GM20000 (cell line): ENCODE measurements at places on chromosomes 5 and 9.
A peak's percentile ranks its signal among the peaks of the same experiment; 100 is the strongest.

- DNase-seq, result no peak
Measured at GRCh38 chr9:127973169-127974000, 7.4 kb downstream of the EEIG1 start.

DNA sequence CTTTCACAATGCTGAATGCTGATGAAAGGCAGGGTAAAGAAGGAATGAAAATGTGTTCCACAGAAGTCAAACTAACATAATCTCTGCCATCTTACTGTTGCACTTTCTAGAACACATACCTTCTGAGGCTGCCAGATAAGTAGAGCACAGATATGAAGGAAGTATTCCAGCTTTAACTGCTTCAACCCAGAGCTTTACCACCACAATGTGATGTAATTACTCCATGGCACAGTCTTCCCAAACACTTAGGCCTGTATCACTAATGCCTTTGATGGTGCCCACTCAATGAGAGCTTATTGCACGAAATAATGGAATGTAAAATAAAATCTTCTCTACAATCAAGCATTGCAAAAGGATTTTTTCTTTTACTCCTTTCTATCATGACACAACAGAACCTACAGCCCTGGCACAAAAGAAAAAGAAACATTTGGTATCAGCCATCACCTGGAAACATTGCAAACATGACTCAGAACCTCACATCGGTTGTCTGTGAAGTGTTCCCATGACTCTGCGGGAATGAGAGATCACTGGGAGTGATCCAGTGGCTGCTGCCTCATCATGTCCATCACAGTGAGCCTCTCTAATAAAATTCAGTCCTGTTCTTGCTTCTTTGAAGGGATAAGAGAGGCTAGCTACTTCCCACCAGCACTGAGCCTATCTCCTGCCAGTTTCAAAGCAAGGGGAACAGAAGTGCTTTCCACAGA is 385.8 kb downstream of the EFNA5 start:
- no peak for DNase-seq

DNA sequence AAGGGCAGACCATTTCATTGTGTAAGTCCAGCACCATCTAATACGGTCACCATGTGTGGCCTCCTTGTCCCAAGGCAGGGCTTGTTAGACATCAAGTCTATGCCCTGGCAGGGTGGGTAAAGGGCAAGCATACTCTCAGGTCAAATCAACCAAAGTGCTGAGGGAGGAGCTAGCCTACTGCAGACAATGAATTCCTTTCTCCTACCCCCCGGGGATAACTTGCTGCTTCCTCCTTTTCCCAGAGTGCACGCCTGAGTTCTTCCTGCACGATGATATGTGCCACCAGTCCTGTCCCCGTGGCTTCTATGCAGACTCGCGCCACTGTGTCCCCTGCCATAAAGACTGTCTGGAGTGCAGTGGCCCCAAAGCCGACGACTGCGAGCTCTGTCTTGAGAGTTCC is 71.4 kb downstream of the RFK start:
- DNase-seq, result no peak

- DNase-seq, result peak; percentile 17
Measured at GRCh38 chr5:76638479-76638878, 15.3 kb upstream of the F2RL2 start.

DNA sequence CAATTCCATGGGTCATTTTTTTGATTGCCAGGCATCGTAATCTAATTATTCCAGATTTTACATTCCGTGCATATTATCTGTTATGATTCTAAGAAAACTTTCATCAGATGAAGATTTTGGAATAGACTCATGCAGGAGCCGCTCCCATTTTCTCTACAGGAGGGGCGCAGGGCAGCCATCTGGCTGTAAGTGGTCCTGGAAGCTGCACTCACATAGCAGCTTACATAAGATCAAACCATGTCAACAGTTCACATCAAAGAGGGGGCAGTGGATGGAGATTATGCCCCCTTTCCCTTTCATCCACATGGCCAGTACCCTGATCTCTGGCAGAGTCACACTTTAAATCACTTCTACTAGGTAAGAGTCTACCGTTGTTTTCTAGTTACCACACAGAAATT is 73.3 kb upstream of the PCA3 start:
- DNase-seq, result no peak

GRCh38 chr9:34370970-34371880 is 5.5 kb downstream of the MYORG start:
- DNase-seq, result no peak

- DNase-seq, result no peak
Measured at GRCh38 chr5:98321361-98321760, 452.1 kb upstream of the RGMB start.

GRCh38 chr5:178859625-178860521 is at the start of gene ZNF354B:
Gene ZNF354B (plus strand): TSS chr5:178859953. CDS start chr5:178861048, 1,095 bp downstream.
- peak; percentile 93 for DNase-seq

DNA sequence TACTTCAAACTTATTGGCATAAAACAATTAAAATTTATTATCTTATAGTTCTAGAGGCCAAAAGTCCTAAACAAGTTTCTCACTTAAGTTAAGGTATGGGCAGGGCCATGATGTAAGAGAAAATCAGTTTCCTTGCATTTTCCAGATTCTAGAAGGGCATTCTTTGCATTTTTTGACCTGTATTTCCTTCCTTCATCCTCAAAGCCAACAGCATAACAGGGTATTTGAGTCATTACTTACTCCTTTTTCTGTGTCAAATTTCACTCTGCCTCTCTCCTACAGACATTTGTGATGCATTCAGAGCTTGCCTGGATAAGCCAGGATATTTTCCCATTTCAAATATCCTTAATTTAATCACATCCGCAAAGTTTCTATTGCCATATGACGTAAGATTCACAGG is 1499.0 kb downstream of the EFNA5 start:
- DNase-seq, result no peak

DNA sequence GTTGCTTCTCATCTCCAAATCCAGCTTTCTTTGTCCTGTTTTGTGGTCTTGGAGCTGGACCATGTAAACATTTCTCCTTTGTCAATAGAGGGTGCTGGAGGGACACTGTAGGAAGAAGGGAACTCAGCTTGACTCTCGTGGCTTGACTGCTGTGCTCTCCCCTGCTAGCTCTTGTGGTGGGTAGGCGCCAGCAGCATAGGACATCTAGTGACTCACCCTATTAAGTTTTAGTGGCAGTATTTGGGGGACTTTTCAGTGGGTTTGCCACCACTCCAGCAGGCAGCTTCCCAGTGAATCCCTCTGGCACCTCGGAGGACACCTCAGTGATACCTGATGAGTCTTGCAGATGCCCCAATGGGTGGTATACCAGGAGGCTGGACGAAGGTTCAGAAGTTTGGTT is 97.8 kb downstream of the TSSK1B start:
- peak; percentile 6 for DNase-seq

GRCh38 chr5:151406322-151406947 is 41.0 kb upstream of the SLC36A1 start:
- no peak for DNase-seq

- DNase-seq, result no peak
Measured at GRCh38 chr5:103582364-103582763, 19.8 kb upstream of the NUDT12 start.

DNA sequence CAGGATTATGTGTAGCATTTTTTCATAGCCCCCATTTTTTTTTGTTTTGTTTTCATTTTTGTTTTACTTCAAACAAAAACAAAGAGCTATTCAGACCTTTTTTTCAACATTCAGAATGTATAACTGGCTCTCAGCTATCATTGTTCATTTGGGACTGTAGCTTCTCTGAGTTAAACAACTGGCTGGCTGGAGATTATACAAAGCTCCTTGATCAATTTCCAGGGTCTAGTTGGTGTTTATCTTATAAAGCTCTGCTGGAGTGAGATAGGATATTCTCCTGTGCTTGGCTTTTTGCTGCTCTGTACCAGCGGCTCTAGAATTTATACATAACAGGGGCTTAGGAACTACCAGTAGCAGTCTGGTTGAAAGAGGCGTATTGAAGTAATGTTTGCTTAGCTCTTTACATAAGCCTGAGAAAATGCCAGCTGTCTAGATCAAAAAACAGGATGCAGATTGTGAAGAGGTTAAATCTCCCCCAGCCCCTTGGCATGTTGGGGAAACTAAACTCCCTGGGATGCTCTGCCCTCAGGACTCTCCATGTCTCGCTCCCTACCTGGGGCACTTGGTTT is 15.2 kb downstream of the GARNL3 start:
- DNase-seq, result no peak

GRCh38 chr5:180169248-180170105 is 39.5 kb downstream of the RASGEF1C start:
- no peak for DNase-seq

DNA sequence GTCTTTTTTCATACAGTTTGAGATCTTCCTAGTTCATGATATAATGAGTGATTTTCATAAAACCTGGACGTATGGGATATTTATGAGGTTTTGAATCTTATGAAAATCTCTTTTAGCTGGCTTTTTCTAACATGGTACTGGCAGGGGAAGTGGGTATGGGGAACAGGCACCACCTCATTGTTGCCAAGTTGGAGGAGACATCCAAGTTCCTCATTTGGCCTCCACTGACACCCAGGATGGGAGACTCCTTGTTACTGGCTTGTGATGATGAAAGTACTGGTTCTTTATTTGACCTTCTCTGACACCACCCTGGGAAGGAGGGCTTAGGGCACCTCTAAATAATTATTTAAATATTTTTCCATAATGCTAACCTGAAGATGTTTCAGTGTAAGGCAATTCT is 4.0 kb upstream of the TNPO1 start:
- no peak for DNase-seq

DNA sequence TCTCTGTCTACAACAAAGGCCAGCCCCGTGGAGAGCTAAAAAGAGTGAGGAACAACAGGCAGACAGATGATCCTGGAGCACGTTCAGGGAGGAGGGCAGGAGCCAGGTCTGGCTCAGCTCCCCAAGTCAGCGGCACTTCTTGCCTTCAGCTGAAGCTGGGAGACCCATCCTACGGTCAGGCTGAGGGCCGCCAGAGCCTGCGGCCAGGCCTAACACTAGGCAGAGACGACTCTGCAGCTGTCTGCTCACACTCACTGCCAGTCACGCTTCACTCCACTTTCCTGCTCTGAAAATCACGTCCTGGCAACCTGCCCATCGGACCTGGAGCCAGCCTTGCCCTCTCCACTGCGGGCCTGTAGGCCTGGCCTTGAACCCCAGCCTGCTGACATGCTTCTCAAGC is 160.9 kb upstream of the LHFPL2 start:
- DNase-seq, result no peak

- peak; percentile 84 for DNase-seq
Measured at GRCh38 chr5:180618829-180619562, 27.7 kb upstream of the SCGB3A1 start.

DNA sequence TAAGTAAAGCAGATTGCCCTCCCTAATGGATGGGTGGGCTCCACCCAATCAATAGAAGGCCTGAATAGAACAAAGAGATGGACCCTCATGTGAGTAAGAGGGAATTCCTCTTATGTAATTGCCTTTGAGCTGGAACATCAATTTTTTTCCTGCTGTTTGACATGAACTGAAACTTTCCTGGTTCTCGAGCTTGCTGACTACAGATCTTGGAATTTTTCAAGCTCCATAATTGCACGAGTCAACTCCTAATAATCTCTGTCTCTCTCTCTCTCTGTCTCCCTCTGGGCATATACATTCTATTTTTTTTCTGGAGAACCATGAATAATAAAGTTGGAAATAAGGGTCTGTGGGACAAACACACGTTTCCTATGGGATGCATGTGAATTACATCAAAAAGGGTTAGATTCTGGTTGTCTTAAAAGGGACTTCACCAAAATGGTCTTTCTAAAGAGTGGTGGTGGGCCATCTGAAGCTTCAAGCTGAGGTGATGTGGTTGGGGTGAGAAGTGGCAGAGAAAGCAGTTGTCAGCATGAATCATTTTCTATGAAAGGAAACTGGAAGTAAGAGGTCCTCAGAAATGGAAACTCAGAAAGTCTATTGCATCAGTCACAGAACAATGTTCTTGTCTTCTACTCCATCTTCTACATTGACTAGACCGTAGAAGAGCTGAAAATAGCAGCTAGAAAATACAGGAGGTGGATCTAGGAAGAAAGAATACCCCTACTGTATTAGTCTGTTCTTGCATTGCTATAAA is 47.0 kb upstream of the HOMER1 start:
- peak; percentile 68 for DNase-seq

DNA sequence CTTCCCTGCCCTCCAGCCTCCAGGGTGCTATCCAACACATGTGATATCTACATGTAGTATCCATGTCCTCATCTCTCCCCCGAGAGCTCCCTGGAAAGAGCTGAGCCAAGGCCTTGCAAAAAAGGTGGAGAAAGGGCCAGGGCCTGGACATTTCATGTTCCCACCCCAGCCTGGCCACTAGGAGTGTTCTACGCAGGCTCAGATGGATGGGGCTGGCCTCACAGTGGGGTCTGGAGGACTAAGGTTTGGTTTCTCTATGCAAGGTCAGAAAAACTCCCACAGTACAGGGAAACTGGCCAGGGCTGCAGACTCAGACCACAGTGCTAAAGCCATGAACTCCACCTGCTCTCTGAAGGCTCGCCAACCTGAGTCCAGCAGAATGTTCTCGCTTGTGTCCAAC is 1.5 kb upstream of the CSF2 start:
- no peak for DNase-seq

DNA sequence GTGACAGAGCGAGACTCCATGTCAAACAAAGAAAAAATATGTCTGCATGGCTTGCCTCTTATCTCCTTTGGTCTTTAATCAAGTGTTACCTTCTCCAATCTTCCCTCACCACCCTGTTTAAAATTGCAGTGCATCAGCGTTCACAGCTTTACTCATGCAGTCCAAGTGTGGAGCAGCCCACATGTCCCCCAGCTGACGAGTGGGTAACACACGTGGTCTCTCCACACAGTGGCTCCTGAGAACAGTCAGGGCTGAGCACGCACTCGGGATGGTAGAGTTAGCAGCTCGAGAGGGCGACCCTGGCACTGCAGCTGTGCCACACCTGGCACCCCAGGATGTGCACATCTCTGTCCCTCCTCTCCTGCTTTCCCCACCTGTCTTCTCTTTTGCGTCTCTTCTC is 25.9 kb upstream of the CFAP157 start:
- no peak for DNase-seq

GRCh38 chr9:1331546-1332038 is 281.4 kb downstream of the DMRT2 start:
- DNase-seq, result no peak

DNA sequence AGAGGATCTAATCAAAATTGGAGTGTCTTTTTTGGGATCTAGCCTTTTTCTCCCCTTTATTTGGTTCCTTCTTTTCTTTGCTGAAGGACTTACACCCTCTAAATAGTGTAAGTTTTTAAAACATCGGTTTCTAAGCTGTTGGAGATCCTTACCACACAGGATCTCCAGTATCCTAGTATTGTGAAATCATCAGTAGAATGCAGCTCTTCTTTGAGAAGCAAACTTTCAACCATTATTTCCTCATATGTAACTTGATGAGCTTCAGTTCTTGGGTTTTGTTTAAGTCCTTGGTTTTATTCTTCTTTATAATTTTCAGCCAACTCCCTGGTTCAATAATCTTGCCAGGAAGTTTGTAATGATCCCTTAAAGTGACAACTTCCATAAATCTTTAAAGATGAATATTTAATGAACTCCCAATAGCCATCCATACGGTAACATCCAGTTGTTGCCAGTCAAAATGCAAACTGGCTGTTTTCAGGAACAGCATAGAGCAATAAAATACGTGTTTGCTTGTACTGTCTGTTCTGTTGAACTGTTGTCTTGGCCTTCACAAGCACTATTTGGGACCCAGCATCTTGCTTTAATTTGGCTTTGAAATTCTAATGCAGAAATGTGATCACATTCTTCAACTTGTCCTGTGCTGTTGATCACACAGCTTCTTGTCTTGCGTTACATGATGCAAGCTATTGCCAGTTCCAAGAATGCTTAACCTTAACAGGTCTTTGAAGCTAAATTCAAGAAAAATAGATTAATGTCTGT is 34.8 kb upstream of the TTC23L start:
- no peak for DNase-seq
